NCI-H2171 treated with DMSO at 0.1 percent for 48 hours (cell line): ENCODE measurements at places on chromosomes 7 and 10.
A peak's percentile ranks its signal among the peaks of the same experiment; 100 is the strongest.

DNA sequence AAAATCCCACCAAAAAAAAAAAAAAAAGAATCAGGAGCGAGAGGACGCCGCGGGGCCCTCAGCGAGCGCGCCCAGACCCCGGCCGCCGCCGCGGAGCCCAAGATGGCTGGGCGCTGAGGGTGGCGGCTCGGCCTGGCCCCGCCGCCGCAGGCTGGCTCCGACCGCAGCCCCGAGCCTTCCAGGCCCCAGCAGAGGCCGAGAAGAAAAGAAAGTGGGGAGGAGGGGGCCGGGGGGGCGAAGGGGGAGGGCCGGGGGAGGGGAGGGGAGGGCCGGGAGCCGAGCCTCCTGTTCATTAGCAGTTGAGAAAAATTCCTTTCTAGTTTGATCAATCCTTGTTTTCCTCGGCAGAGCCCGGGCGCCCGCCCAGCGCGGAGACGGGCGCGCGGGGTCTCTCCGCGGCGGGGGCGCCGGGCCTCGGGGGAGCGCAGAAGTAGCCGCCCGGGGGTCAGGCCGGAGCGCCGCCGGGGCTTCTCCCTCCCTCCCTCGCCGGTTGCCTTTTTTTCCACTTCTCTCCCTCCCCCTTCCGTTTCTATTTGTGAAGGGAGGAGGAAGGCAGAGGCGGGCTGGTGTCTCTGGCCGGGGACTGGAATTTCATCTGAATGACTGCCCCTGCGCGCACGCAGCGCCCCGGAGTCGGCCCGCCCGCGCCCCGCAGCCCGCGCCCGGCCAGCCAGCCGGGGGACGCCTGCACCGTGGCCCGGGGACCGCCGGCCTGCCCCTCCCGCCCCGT lies 778 bp upstream of the TRIM8 start:
- peak; percentile 61 for DNase-seq

- no peak for DNase-seq
These were observed 912.2 kb downstream of the GRID1 start for GRCh38 chr10:85454386-85454785.

DNA sequence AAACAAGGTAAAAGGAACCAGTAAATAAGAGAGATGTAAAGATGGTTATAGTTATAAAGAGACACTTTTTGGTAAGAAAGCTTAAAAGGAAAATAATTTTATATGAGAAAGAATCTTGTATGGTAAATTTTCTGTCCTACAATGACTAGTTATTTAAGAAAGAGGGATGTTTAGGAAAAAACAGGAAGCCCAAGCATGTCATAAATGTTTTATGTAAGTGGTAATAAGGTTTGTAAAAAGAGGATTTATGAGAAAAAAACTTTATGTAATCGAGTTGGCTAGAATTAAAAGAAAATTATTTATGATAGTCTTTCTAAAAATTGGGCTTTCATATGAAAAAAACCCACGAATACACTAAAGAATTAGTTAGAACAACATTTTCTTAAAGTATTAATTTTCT lies 34.2 kb upstream of the CREB3L2 start:
- no peak for DNase-seq

DNA sequence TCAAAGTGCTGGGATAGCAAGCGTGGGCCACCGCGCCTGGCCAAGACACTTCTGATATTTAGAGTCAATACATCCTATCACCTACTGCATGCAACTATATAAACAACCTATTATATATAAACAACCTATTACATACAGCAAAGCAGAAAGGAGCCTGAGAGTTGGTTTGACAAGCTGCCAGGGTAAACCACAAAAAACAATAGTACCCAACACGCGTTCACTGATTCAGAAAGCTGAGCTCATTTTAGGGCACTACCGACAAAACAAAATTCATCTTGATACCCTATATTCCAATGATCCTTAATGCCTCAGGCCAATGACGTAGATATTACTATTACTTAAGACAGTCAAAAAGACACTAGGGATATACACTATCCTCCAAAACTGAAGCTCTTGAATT lies 16.2 kb downstream of the MALSU1 start:
- no peak for DNase-seq

- peak; percentile 43 for DNase-seq
These were observed 2.1 kb upstream of the ZMIZ1 start for GRCh38 chr10:79066411-79067240.

- DNase-seq: no peak
These were observed 39.5 kb downstream of the DIP2C start for GRCh38 chr10:649798-650440.

DNA sequence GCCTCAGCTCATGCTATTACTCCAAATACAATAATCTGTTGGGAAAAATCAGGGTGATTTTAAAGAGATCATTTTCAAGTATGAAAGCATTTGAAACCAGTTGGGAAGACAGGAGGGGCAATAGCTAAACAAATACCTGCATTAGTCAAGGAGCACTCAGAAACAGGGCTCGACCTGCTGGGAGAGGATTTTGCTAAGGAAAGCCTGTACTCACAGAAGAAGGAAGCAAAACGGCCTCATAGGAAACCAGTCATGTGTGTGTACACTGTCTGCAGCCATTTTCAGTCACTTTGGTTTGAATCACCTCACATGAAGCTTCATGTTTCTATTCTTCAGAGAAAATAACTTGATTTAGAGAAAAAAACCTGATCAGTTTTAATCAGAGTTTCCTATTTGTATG lies 38.6 kb downstream of the FZD1 start:
- DNase-seq: no peak

GRCh38 chr7:115293628-115294240 lies 371.8 kb downstream of the MDFIC start:
- DNase-seq: no peak
